ENCODE measurements at places on chromosomes 12 and 14.
A peak's percentile ranks its signal among the peaks of the same experiment; 100 is the strongest.

GRCh38 chr14:50524060-50524459 lies 8.3 kb downstream of the MAP4K5 start:
- no peak for DNase-seq

GRCh38 chr14:94707494-94707893 lies 62.4 kb downstream of the GSC start:
- no peak for DNase-seq

DNA sequence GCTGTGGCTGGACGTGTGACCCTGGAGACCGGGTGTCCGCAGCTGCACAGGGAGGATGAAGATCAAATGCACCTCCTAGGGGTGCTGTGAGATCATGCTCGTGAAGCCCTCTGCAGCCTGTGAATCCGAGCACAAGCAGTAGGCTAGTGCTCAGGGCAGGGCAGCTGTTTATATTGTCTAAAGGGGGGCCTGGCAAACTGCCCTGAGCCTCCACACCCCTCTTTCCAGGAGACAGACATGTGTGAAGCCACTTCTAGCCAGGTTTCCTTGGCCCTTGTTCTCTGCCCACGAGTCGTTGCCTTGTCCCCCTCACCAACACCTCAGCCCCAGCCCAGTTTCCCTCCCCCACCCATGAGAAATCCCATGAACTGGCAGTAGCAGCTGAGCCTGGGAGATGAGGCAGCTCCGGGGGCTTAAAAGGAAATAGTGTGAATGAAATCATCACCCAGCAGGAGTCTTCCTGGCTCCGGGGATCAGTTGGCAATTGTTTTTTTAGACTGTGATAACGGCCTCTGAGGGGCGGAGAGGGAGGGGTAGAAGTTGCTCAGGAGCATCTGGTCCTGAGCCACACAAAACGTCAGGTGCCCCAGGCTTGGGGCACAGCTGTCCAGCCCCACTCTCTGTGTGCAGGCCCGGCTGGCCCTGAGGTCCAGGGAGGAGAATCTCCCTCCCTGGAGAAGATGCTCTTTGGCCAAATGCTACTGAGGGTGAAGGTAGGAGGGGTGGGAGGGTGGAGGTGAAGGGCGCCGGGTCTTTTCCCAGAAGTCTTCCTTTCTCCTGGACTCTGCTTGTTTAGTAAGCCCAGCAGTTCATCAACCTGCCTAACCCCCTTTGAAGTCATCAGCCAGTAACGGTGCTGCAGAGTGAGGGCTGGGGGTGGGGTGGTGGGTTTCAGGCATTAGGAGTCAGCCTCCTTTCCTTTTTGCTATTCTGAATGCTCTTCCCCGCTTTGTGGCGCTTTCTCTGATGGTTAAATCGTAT lies 4.0 kb downstream of the FGF6 start:
- no peak for DNase-seq

DNA sequence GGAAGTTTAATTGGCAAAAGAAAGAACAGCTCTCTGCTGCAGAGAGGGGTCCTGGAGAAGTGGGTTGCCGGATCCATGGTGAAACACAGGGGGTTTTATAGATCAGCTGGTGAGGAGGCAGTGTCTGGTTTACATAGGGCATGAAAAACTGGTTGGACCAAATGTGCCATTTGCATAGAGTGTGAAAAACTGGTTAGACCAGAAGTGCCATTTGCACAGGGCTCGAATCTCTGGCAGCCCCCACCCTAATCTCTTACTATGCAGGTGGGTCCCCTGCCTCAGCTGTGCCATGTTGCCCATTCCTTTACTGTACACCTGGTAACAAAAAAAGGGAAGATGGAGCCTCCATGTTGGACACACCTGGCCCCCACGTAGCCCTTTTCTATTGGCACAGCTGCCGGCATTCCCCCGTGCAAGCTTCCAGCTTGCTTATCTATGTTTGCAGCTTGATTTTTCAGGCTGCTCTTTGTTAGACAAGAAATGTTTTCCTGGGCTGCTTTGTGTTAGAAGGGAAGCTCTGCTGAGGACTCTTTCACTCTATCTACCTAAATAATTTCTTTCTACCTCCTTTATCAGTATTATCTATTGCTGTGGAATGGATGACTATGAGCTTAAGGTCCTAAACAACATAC lies 61.1 kb upstream of the TMEM132D start:
- DNase-seq, result no peak

DNA sequence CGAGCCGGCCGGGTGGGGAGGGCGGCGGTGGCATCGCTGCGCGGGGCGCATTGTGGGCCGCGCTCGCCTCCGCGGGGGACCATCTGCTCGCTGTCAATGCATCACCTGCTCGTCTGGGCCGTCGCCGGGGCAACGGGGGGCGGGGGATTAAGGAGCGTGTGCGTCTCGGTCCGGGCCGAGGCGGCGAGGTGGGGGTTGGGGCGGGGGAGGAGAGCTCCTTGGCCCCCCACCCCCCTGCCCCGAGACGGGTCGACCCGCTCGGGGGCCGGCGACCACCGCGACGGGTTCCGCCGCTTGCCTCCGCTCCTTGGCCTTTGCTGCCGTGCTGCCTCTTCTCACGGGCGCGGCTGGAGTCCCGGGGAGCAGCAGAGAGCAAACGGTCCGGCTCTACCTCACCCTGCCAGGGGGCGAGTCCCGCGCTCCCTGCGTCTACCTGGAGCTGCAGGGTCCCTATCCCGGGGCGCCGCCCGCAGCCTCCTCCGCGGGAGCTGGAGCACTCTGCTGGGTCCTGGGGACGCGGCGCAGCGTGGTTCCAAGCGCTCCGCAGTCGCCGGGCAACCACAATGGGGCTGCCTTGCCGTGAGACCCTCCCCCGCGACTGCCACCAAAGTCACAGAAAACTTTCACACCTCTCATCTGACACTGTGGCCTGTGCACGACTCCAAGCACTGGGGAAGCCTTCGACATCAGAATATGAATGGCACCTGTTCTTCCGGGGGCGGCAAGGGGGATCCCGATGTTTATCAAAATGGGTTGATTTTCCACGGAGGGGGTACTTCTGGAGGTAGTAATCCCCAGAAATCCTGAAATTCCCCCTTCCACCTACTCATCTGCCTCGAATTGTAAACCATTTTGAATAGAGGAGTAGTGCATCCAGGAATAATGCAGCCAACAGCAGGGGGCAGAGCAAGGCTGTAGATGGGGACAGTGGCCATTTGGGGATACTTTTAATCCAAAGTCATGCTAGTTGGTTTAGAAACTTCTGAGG lies at the start of gene C12orf42:
Gene C12orf42, minus strand, starts transcription at position 500 of the 988 bp plus-strand sequence. CDS start 17,542 bp downstream, outside the sequence.
- DNase-seq, result no peak

GRCh38 chr12:66072135-66072534 lies 58.4 kb downstream of the LLPH start:
- DNase-seq, result no peak

GRCh38 chr14:83463500-83464098 lies 1929.9 kb upstream of the SEL1L start:
- peak; percentile 69 for DNase-seq

DNA sequence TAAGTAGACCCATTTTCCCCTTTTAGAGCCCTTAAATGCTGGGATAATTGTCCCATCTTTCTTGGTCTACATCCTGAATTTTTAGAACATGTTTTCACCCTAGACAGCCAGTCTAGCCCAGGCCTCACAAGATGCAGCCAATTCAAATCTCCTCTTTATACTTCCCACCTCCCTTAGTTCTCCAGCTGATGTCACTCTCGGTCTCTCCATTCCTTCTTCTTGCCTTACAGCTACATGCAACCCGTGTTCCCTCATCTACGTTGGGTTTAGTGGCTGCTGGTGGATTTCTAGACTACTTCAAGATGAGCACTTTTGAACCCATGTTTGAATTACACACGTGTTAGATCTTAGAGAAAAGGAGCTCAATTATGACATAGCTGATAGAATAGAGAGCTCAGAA lies 132.0 kb downstream of the PPM1H start:
- peak; percentile 22 for DNase-seq

DNA sequence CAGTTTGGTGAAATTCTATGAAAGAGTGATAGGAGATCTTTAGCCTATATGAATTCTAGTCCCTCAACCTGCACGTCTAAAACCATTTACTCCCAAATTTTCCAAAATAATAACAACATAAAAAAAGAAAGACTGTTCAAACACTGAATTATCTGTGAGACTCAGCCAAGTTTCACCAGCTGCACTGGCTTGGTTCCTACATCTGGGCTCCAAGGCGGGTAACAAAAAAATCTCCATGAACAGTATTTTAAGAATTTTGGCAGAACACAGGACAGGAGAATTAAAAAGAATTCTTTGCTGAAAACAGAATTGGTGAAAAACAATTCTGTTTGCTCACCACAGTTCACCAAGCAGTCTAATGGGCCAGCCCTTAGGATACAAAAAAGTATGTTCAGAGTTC lies 536.8 kb upstream of the ATP2B1 start:
- DNase-seq, result no peak

- DNase-seq, result no peak
These were observed 10.1 kb downstream of the LRTM2 start for GRCh38 chr12:1830401-1830845.

DNA sequence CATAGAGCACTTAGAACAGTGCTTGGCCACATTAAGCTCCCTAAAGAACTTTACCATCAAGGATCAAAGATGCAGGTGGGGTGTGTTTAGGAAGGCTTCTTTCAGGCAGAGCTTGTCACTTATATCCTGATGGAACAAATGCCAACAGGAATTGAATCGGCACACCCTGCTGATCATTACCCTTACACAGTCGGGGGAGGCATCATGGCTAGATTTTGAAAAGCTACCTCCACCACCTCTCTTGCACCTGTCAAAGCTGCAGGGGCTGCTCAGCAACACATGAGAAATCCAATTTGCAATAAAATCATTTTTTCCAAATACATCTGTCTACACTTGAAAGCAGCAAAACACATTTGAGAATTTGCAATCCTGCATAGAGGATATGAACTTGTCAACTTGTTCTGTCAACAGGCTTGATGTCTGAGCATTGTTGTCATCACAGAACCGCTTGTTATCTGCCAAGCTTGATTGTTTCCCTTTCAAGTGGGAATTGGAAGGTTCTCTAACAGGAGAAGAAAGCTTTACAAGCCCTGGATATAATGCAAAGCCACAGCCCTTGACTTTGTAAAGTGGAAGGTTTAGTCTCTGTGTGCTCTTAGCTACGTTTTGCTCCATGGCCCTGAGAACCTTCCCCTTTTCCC lies 24.6 kb upstream of the TRIM9 start:
- DNase-seq, result no peak

- no peak for DNase-seq
These were observed 28.6 kb upstream of the C12orf42 start for GRCh38 chr12:103524238-103524875.

DNA sequence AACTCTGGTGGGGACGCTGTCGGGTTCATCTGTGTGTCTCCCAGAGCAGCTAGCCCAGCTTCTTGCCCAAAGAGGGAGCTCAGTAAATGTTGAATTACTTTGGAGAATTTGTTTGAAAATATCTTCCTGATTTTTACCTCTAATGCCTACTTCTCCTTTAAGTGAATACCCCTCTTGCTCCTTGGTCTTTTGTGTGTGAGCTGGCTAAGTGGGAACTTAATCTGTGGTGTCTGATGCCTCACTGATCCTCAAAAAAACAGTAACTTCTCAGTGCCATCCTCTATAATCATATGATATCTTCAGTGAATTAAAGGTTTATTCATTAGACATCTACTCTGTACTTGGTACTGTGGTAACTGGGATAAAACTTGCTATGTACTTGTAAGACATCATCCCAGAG lies 7.7 kb upstream of the PSMA6 start:
- no peak for DNase-seq

DNA sequence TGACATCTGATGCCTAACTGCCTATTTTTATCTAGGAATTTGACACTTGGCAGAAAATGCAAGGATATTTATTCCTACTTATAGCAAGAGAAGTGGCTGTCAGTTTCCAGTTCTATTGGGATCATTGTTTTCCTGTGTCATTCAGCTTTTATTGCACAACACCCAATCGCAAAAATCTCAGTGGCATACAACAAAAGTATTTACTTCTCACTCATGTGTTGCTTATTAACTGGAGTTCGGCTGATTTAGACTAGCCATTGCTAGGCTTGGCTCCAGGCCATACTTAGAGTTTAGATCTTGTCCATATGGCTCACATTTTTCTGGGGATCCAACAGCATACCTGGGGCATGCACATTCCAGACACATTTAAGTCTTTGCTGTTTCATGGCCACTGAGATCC lies 218.6 kb upstream of the SYT1 start:
- peak; percentile 76 for DNase-seq

GRCh38 chr14:35201066-35201465 lies 78.7 kb downstream of the PRORP start:
- no peak for DNase-seq

DNA sequence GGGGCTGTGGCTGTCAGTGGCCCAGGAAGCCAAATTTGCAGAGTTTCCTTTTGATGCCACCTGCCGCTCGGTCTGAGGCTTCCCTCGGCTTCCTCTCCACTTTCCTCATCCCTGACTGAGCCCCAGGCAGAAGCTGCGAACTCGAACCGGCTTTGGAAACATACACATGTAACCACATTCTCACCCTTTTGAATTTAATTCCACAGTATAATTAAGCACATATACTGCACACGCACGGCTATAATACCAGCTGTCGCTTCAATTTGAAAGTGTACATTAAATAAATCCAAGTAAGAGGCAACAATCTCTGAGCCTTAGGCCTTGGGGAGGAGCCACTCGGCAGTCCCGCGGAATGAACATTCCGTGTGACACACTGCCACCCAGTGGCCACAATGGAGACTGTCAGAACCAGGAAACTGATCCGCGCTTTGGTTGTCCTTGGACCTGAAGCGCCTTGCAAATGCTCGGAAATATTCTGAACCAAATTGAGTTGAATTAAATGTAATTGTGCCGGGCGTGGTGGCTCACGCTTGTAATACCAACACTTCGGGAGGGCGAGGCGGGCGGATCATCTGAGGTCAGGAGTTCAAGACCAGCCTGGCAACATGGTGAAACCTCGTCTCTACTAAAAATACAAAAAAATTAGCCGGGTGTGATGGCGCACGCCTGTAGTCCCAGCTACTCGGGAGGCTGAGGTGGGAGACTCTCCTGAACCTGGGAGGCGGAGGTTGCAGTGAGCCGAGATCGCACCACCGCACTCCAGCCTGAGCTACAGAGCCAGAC lies 117.9 kb upstream of the TMPO start:
- peak; percentile 67 for DNase-seq

GRCh38 chr14:92398888-92399636 lies 76.1 kb downstream of the SLC24A4 start:
- DNase-seq, result no peak

Data from fibroblast of skin of abdomen (primary cell).